Esophagus squamous epithelium (tissue), 5 donors: ENCODE measurements at places on chromosomes 6 and 20.

DNA sequence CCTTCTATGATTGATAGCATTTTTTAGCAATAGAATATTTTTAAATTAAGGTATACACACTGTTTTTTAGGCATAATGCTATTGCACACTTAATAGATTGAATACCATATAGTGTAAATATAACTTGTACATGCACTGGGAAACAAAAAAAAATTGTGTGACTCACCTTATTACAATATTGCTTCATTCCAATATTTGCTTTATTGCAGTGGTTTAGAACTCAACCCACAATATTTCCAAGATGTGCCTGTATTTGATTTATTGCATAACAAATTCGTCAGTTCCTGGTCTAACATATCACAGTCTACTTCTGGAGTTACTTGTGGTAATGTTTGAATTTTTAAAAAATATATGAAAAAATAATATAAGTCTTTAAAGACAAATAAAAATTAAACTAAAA is 41.9 kb upstream of the DEFB112 start:
- no peak for DNase-seq

DNA sequence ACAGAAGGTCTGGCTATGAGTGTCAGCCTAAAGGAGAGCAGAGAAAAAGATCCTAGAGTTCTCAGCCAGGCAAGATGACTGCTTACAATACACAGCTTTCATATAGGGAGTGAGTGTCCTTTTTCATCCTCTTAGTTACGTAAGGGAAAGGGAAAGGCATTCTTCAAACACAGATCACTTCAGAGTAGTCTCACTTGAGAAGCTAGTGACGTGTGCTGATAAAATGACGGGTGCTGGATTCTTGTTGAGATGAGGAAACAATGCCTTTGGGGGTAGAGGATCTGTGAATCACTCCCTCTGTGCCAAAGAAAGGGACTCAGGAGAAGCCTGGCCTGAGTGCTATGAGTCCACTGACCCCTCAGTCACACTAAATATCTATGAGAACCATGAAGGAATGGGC is 117.3 kb downstream of the QRSL1 start:
- no peak for DNase-seq

GRCh38 chr6:168361766-168362165 is 42.2 kb upstream of the DACT2 start:
- DNase-seq = no peak

- DNase-seq = no peak
Measured at GRCh38 chr6:127924440-127924839, 23.6 kb upstream of the THEMIS start.

GRCh38 chr20:10915815-10916214 is 242.0 kb upstream of the JAG1 start:
- no peak for DNase-seq

- no peak for DNase-seq
Measured at GRCh38 chr6:93453956-93454355, 34.6 kb upstream of the EPHA7 start.

GRCh38 chr6:131784561-131784960 is 23.3 kb upstream of the ENPP1 start:
- DNase-seq = no peak

DNA sequence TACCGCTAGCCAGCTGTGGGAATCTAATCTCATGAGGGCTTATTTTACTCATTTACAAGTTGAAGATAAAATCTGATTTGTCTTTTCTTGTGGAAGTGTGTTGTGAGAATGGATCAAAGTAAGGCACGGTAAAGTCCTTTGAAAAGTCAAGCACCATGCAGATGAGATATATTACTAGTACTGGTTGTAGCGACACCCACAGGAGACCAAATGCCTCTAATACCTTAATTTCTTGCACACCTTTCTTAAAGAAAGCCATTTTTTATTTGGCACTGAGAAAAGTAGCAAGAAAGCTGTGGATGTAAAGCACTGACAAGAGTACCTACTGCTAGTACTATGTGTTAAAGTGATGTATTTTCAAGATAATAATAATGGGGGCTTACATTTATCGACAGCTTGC is 191.0 kb upstream of the MMS22L start:
- no peak for DNase-seq

GRCh38 chr6:35191889-35192288 is 21.9 kb upstream of the SCUBE3 start:
- no peak for DNase-seq

- DNase-seq = no peak
Measured at GRCh38 chr20:62318400-62319345, 15.9 kb downstream of the ADRM1 start.

- no peak for DNase-seq
Measured at GRCh38 chr6:142906945-142907470, 38.0 kb downstream of the HIVEP2 start.

- no peak for DNase-seq
Measured at GRCh38 chr6:155943635-155944034, 488.0 kb upstream of the NOX3 start.

DNA sequence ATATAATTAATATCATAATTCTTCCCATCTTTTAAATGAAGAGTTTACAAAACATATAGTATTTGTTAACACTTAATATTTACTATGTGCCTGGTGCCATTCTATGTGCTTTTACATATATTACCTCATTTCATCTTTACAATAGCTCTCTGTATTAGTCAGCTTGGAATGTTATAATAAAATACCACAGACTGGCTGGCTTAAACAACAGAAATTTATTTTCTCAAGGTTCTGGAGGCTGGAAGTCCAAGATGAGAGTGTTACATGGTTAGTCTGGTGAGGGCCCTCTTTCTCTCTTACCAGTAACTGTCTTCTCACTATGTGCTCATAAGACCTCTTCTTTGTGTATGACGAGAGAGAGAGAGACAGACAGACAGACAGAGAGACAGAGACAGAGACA is 110.2 kb downstream of the NKAIN2 start:
- no peak for DNase-seq

GRCh38 chr20:52190437-52191131 is 995 bp downstream of the ZFP64 start:
- DNase-seq = no peak

- no peak for DNase-seq
Measured at GRCh38 chr6:45898941-45899682, 116.5 kb downstream of the CLIC5 start.

DNA sequence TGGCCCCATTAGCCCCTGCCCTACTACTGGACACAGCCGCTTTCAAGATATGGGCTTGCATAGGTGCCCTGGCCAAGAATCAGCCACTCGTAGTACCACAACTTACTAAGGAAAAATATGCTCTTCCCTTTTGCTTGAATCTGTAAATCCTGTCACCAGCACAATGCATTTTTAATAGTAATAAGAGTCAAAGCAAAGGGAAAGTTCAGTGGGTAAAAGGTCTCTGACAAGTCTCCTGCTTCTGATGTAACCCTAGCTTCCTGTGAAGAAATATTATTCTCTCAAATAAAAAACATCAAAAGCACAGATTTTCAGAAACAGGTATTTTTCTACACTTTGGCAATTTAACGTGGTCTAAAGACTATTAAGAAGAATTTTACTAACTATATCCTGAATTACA is 373.8 kb downstream of the GJA1 start:
- no peak for DNase-seq

GRCh38 chr6:54086439-54086838 is 24.8 kb upstream of the MLIP start:
- DNase-seq = no peak

- DNase-seq = no peak
Measured at GRCh38 chr6:139644821-139645220, 270.4 kb upstream of the CITED2 start.

- DNase-seq = no peak
Measured at GRCh38 chr6:56484669-56485068, 158.0 kb downstream of the DST start.

- no peak for DNase-seq
Measured at GRCh38 chr6:129699659-129700058, 10.3 kb downstream of the ARHGAP18 start.

DNA sequence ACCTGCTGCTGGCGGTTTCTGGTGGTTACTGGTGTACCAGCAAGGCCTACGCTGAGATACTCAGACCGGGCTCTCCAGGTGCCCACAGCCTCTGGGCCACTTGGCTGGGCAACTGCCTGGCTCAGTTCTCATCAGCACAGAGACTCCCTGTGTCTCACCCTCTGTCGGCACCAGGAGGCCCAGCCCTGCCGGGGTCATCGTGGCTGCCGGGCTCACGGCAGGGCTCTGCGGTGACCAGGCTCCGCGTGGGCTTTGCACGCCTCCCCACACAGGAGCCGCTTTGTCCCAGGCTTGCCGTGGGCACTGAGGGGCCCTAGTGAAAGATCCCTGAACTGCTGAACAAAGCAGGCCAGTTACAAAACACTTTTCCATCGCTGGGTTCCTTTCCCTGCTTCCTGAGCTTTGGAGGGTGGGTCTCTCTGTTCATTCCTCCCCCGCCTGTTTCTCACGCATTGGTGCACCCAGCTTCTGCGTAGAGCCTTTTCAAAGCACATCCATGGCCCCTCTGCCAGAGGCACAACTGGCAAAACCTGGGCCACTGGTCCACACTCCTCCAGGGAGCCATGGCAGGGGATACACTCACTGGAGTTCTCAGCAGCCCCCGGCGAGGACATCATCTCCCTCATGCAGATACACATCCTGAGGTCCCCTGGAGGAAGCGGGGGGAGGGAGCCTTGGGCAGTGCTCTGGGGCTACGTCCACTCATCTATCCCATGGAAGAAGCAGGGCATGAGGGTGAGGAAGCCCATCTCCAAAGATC is 117.0 kb downstream of the NFATC2 start:
- no peak for DNase-seq

GRCh38 chr20:7291323-7291943 is 523.9 kb downstream of the BMP2 start:
- no peak for DNase-seq

DNA sequence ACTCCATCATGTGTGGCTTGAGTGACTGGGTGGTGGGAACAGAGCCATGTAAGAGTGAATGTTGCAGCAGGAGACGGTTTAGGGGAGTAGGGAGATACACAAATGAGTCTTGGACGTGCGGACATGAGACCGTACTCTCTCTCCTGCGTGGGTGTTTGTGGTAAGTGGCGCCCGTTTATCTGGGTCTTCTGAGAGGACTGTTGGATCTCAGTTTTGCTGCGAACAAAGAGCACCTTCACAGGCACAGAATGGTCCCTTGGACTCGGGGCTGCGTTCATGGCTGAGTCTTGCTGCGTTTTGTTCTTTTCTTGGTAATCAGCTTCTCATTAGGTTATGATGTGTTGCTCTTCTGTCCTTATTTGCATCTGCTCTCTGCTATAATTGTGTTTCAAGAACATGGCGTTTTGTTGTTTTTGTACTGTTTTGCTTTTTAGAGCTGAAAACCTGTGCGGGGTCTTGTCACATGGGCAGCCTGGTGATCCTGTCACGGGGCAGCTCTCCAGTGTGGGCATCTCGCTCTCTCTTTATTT is 28.5 kb downstream of the STK35 start:
- DNase-seq = no peak
